ENCODE measurements at places on chromosomes 1 and 21.

GRCh38 chr21:14817311-14817710, 247.5 kb downstream of the NRIP1 start:
- DNase-seq: no peak

- peak; percentile 47 for DNase-seq
Observed at GRCh38 chr1:25711555-25712298, 88.3 kb upstream of the SELENON start.

GRCh38 chr1:54743416-54744226, 20.7 kb downstream of the PARS2 start:
- no peak for DNase-seq

DNA sequence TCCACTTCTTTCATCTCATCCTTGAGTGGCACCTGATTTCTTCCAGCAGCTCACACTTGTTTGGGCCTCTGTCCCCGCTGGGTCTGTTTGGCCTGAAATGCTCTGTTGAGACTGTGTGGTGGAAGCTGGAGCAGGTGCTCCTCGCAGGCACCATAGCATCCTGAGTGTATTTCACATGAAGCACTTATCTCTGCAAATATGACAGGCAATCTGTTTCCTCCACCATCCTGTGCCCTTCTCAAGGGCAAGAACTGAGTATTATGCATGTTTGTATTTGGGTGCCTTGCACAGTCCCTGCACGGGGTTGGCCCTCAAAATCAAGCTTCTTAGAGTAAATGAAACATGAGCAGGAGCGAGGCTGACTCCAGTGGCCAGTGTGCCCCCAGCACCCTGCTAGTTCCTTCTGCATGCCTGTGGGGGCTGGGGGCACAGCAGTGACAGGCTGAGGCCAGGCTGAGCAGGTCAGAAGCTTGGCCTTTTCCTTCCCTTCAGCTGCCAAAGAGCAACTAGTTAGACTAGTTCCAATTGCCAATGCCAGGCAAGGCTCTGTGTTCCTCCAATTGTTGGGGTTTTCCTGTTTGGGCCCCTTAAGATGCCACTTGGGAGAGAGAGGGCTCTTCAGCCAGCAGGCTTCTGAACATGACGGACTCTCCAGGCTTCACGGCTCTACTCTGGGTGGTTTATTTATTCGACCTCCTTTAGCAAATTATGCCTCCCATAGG, 129.6 kb upstream of the ATP1A1 start:
- DNase-seq: no peak

- no peak for DNase-seq
Observed at GRCh38 chr1:145782272-145783099, 41.4 kb downstream of the RNF115 start.

- no peak for DNase-seq
Observed at GRCh38 chr1:185342017-185342416, 25.0 kb upstream of the IVNS1ABP start.

- no peak for DNase-seq
Observed at GRCh38 chr1:43557744-43558245, 27.1 kb downstream of the PTPRF start.

- DNase-seq: peak; percentile 64
Observed at GRCh38 chr1:999725-1000356, at the start of gene HES4. Gene HES4 (minus strand): TSS chr1:1000097. CDS start chr1:999973, 124 bp downstream.

DNA sequence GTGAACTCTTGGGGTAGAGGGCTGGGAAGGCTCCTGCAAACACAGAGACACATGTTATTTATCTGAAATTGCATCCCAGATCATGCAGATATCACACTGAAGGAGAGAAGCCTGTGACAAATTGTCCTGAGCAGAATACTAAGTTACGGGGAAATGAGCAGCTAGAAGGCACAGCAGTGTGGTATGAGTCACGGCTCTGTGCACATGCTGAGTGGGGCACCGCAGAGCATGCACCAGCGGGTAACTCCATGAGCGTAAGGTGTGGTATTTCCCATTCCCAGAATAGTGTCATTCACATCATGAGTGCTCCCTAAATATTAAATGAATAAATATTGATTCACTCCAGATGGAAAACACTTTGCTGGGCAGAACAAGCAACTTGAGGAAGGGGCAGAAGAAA, 21.3 kb upstream of the FCRL2 start:
- DNase-seq: no peak

- no peak for DNase-seq
Observed at GRCh38 chr1:204289280-204289679, 70.4 kb downstream of the PLEKHA6 start.

GRCh38 chr1:228753786-228754360, 18.6 kb downstream of the RHOU start:
- DNase-seq: no peak

GRCh38 chr1:205664399-205665017, 15.8 kb downstream of the SLC45A3 start:
- no peak for DNase-seq

DNA sequence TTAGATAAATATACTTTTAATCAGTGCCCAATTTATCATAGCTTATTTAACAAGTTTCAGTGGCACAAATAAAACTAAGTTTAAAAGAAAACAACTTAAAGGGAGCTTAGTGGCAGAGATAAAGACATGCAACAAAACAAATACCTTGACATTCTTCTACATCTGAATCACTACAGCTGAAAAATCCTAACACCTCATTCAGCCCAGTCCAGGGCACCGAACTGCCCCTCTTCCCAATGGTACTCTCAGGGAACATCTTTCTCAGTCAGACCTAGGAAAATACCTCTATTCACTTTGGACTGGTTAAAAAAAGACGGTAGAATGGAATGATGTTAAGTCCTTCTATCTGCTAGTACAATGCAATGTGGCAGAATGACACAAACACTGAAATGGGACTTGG, 8.3 kb downstream of the OTUD7B start:
- DNase-seq: no peak

DNA sequence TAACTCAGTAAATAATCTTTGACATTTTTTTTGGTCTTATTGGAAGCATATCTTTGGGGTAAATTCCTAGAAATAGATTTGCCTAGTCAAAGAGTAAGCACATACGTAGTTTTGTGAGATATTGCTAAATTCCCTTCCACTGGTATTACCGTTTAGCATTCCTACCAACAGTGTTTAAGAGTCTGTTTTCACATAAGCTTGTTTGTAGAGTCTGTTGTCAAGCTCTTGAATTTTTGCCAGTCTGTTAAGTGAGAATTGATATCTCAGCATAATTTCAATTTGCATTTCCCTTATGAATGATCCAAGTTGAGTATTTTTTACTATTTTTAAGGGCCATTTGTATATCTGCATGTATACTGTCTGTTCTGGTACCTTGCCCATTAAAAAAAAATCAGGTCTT, 37.0 kb upstream of the MPC2 start:
- DNase-seq: no peak

- DNase-seq: no peak
Observed at GRCh38 chr1:216945538-216946080, 222.4 kb upstream of the ESRRG start.

DNA sequence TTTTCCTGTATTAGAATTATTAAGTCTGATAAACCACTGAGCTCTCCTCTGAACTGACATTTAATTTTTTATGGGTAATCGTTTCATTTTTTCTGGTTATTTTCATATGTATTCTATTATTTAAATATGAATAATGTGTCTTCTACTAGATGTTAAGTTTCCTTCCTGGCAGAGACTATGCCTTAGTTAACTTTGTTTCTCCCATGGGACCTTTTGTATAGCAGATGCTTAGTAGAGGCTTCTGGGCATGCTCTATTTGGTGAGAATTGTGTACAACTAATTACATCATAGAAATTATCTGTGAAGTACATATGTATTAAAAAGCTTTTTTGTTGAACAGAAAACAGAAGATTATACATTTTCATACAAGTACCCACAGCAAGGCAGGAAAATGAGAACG, 23.4 kb downstream of the CTBS start:
- no peak for DNase-seq

Measured in activated naive CD4-positive, alpha-beta T cell treated with Interleukin-2 at 50 U/mL for 16 hours (primary cell).